Fibroblast of pulmonary artery (primary cell): ENCODE measurements at places on chromosomes 3 and 15.

DNA sequence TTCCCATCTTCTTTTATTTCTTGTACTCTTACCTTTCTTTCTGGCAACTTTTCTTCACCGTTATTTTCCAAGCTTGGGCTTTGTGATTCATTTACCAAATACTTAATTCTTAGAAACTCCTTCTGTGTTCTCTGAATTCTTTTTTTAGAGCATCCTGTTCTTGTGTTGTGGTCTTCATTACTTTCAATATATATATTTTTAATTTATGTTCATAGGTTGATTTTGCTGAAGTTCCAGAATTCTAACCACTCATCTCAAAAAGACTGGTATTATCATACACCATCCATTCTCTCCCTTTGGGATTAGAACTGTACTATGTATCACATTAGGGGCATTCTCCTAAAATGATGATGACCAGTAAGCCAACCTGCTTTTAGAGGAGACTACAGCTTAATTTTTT is 362.3 kb upstream of the CBLB start:
- no peak for DNase-seq

DNA sequence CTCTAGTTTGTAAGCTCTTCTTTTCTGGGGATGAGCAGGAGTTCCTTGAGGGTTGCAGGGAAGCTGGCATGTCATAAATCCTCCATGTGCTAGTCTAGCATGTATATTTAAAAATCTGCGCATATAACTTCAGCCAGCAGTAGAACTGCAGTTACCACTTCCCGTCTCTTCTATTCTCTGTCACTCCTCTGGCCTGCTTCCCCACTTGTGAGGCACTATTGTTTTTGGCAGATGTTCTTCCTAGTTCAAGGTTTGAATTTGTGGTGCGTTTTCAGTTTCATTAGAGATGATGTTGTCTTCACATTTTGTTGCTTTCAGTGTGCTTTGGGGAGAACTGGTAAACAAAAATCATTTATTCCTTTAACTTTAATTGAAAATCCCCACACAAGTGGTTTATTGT is 169.1 kb upstream of the ZPLD1 start:
- peak; percentile 3 for DNase-seq

GRCh38 chr3:182491577-182491976 is 301.7 kb upstream of the ATP11B start:
- no peak for DNase-seq

- peak; percentile 51 for DNase-seq
Measured at GRCh38 chr3:42014921-42015533, 53.1 kb upstream of the ULK4 start.

DNA sequence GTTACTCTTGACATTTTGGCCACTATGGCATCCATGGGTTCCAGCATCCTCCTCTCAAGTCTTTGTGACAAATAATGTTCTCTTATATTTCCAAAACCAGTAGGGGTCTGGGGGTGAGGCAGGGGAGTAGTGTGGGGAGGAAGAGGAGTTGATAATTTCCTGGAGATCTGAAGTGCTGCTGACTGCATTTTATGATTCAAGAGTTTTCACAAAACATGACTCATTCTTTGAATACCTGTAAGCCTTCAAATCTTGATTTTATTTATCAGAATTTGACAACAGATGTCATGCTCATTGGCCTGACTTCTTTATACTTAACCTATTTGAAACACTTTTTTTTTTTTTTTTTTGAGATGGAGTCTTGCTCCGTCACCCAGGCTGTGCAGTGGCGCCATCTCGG is 98.8 kb upstream of the PLXND1 start:
- no peak for DNase-seq

GRCh38 chr3:9976721-9977709 is 9.6 kb downstream of the EMC3 start:
- DNase-seq: peak; percentile 98

DNA sequence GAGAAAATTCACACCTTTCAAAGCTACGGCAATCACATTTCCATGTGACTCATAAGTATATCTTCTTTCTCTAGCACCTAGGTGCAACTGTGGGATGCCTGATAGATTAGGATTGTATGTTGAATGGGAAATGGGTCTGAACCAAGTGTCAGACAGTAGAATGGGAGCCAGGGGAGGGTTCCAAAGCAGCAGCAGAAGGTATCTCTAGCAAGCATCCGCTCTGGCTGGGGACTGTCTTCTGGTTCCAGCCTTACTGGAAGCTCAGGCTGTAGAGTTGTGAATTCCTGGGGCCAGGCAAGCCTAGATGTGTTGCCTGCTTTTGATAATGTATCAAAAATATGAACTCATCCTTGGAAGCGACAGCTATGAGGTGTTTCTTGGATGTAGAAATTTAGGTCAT is 2.1 kb upstream of the CHL1 start:
- no peak for DNase-seq

GRCh38 chr3:27632431-27633223 is 89.5 kb downstream of the EOMES start:
- peak; percentile 62 for DNase-seq
